Kidney capillary endothelial cell (primary cell): ENCODE measurements at places on chromosomes 4 and X.

DNA sequence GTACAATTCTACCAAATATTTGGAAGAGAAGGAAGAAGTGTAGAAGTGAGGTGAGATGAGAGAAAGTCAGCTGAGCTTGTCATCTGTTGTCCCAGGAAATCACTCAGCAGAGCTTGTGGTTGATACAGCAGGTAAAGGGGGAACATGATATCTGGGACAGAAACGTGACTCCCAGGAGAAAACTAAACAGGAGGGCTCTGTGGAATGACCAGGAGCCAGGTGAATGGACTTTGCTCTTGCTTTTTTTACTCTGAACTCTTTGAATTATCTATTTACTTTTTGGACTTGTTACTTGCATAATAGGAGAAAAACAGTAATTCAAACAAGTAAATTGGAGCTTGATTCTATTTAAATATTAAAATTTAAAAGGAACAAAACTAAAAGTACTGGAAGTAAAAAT, 555.6 kb upstream of the FRG1 start:
- DNase-seq: no peak

GRCh38 chr4:151324752-151325110, 674 bp downstream of the SH3D19 start:
- peak; percentile 81 for DNase-seq

DNA sequence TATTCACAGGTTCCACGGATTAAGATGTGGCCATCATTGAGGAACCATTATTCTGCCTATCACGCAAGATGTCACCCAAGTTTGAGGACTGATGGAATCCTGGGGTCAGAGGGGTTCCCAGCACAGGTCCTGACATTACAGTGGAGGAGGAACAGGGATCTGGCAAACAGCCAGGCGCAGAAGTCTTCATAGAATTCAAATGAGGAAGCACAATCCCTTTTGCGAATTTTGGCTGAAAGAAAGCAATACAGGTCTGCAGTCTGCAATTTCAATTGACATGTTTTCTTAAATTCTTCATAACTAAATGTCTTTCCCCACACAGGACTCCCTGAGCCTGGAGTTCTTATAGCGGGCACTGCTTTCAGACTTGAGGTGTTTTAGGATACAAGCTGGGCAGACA, 14.5 kb downstream of the DOCK11 start:
- DNase-seq: no peak

DNA sequence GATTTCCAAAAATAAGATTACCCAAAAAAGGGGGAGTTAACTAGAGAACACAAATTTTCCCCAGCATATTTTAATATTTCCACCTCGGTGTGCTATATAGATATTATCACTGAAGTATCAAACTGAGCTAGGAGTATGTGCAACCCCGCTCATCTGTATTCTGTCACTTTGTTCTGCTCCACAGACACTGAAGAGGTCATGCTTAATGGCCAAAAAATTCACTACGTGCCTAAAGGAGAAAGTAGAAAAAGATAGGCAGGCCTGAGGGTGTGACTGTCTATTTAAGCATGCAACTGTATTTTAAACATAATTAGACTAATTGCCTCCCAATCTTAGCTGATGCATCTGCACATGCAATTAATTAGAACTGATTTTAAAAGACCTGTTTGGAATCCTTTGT, 24.5 kb downstream of the SH3RF1 start:
- no peak for DNase-seq

DNA sequence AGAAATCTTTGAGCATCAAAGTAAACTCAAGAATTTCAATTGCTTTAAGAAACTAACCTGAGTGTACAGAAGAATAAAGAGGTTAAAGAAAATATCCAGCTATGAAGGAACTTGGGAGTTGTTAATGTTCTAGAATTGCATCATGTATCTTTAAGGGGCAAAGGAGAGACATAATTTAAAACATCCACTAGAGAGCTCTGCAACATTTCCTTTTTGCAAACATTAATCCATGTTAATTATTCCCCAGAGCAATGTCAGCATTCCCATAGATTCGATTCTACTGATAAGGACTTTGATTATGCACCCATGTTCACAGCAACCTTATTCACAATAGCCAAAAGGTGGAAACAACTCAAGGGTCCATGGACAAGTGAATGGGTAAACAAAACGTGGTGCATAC, 80.2 kb upstream of the SORBS2 start:
- no peak for DNase-seq

- DNase-seq: no peak
Observed at GRCh38 chr4:38497121-38497520, 166.9 kb upstream of the KLF3 start.

DNA sequence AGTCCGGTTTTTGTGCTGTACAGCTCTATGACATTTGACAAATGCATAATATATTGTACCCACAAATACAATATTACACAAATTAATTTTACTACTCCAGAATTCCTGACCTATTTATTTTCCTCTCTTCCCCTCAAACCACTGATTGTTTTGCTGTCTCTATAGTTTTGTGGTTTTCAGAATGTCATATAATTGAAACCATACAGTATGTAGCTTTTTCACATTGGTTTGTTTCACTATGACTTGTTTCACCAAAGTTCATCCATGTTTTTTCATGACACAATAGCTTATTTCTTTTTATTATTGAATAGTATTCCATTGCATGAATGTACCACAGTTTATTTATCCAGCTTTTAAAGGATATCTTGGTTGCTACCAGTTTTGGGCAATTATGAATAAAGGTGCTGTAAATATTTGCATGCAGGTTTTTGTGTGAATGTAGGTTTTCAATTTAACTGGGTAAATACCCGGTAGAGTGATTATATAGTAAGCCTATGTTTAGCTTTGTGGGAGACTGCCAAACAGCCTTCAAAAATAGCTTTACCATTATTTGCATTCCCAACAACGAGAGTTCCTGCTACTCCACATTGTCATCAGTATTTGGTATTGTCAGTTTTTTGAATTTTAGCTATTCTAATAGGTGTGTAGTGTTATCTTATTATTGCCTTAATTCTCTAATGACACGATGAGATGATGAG, 25.9 kb downstream of the RNF175 start:
- DNase-seq: no peak

- no peak for DNase-seq
Observed at GRCh38 chrX:11952176-11952720, 186.0 kb upstream of the FRMPD4 start.

DNA sequence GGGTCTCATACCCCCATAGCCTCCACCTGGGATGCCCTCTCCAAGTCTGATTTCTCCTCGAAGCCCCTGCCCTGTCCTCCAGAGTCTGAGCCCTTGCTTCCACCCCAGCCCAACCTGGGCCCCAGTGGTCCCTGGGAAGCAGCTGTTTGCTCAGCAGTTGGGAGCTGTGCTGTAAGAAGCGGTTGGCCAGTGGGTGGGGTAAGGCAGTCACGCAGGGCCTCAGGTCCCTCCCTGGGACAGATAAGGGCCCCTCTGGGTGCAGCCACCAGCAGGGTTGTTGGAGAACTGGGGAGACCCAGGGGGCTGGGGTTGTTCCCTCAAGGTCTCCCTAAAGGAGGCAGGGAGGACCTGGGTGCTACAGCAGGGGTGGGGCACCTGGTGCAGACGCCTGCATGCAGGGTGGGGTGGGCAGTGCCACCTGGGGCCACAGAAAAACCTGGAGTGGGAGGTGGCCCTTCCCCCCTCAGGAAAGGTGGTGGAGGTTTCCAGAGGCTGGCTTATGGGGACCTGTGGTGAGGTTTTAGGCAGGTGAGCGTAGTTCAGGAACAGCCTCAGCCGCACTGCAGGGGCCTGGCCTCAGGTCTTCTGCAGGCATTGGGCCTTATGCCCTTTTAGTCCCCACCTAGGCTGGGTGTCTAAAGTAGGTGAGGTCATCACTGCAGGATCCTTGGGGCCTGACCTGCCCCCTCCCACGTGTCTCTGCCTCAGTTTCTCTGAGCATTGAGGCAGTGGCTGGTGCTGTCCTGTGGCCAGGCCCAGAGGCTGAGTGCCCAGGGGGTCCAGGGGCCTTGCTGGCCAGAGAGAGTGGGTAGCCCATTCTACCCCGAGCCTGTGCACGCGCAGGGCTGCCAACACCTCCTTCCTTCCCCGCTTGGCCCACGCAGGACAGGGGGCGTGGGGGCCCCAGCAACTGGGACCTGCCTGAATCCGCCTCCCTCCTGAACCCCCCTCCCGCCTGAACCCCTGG, 3.1 kb upstream of the SLC26A1 start:
- no peak for DNase-seq

DNA sequence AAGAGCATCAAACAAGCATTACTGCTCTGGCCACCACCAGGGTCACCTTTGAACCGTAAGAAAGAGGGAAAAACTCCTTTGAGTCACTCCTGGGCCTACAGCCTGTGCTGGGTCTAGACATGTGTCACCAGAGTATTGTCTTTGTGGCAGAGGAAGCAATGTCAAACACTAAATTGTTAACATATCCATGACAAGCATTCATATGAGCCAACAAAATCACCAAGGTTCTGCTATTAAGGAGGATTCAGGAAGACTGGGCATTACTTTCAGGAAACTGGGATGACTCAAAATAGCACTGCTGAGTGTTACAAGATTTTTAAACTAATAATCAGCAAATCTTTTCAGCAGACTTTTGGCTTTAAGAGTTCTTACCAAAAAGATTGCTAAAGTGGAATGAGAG, 28.1 kb downstream of the LGI2 start:
- peak; percentile 97 for DNase-seq
